Caki2 (cell line): ENCODE measurements at places on chromosomes 11 and 22. TPM values are rescaled to one million over a fixed set of nuclear protein-coding genes. Genes with fewer than 3 reads are reported as not detected.

Gene PKNOX2
- not detected in 2 replicates for total RNA-seq

Gene MGAT3
- not detected in 2 replicates for total RNA-seq

Gene IFITM10
- total RNA-seq = 0.55 and 2.7 TPM in 2 replicates

Gene RPS6KA4
- total RNA-seq = 39.0 and 59.4 TPM in 2 replicates

Gene UBQLNL
- 0.14 TPM in 1 of 2 replicates, not detected in the other for total RNA-seq

Gene KCNK4
- not detected in 2 replicates for total RNA-seq

GRCh38 chr22:49659281-49659923 is 168.3 kb downstream of the BRD1 start:
- DNase-seq = no peak

DNA sequence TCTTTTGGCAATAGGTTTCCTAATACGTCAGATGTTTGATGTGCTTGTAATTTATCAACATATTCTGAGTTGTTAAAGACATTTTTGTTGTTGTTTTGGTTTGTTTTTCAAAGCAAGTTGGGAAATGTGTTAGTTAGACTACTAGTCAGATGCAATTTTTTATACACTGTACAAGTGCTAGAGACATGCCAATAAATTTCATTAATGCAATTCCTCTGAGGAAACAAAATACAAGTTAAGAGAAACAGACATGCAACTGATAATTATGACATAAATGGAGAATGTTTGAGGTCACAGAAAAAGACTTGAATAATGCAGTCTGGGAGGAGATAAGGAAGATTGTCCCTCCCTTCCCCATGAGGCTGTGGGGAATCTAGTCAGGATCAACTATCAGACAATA is 5.9 kb downstream of the OR51T1 start:
- DNase-seq = no peak

DNA sequence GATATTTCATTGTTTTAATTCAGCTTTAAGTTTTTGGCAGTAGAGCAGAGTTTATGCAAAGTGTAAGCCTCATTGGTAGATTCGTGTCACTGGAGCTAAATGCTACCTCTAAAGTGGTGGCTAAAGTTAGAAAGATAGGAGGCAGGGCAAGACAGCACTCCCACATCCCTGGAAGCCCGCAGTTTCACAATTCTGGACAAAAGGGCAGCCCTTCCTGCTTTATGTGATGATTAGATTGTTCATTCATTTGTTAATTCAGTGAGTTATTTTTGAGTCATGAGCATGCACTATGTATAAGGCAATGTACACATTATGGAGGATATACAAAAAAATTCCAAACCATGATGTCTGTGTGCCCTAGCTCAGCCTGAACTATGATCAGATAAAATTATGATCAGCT is 52.1 kb upstream of the EIF3M start:
- no peak for DNase-seq

GRCh38 chr11:12448131-12448939 is 71.0 kb downstream of the PARVA start:
- DNase-seq = no peak

DNA sequence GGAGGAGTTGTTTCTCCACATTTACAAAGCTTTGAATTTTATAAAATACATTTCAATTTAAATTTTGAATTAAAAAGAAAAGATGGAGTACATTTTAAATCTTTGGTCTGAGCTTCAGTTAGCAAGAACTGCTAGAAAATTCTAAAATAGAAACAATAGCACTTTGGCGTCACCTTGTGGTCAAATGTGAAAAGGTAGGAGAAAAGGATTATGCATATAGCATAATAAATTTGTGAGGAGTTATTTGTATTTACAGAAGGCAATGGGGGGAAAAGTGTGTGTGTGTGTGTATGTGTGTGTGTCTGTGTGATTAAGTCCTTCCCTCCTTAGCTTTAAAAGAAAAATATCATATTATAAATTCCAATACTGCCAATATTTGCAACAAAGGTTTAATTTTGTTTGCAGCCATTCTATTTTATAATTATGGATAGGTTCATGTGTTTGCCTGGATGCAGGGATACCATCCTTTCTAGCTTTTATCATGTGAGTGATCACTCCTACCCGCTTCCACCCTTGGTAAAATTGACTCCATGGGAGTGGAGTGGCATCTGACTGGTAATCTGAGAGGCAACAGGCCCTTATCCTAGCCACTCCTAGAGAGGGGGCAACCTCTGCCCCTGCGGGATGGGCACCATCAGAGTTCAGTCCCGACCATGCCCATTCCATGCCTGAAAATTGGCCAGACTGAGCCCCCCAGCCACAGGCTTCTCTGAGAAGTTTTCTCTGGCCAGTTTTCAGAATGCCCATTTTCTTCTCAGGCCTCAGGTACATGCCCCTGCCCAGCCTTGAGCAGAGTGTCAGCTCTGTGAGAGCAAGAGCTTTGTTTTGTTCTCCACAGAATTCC is 13.6 kb upstream of the LGR4 start:
- DNase-seq = no peak

GRCh38 chr11:55457641-55458040 is 89.9 kb downstream of the OR4A15 start:
- DNase-seq = no peak

DNA sequence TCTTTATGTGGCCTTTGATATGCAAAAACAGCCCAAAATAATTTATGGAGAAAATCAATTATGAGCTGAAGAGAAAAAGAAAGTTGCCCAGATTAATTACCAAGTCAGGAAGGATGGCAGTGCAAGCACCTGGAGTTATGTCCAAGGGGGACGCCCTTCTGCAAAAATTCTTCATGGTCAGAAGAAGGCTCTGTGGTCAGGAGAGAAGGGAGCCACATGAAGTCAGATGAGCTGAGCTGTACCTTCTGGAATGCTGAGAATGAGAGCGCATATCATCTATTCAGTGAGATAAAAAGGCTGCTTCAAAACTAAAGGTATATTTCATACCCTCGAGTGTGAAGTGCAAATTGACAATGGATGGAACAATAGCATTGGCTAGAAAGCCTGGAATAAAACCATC is 607.4 kb downstream of the NTM start:
- no peak for DNase-seq

- no peak for DNase-seq
Observed at GRCh38 chr11:8023831-8024555, 36.9 kb downstream of the EIF3F start.
